ENCODE measurements at places on chromosomes 5 and 9. TPM values are rescaled to one million over a fixed set of nuclear protein-coding genes. Genes with fewer than 3 reads are reported as not detected.

Gene OR1Q1
- total RNA-seq, result not detected

Gene BARX1
- total RNA-seq, result 0.53 TPM

Gene SLU7
- total RNA-seq, result 46.9 TPM

DNA sequence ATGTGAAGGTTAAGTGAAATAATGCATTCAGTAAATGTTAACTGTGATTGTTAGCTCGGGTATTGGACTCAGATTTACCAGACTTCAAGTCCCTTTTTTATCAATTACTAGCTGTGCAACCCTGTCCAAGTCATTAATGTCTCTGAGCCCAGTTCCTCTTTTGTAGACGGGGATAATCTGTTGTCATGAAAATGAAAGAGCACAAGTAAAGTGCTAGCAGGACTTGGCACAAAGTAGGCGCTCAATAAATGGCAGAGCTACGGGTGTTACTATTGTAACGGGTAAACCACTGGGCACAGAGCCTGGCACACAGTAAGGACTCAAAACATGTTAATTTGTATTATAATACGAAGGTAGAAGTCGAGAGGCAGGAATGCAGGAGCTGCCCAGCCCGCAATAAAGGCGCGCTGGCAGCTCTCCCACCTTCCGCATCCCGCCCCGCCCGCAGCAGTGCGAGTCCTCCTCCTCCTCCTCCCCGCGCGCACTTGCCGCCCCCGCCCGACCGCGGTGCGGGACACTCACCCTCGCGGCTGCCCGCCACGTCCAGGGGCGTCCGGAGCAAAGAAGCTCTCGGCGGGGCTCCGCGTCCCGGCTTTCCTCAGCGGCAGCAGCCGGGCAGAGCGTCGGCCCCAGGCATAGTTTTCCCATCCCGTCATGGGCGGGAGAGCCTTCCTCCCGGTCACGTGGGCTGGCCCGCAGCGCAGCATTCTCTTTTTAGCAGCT lies at the start of gene C1QTNF2:
Gene C1QTNF2 (minus strand): TSS at position 637 of the 723 bp plus-strand sequence. CDS start 15,615 bp downstream, outside the sequence.
- H3K4me1 ChIP-seq, result peaks cover 11% of the 10 kb centered on the region
- H3K36me3 ChIP-seq, result no peaks in the 10 kb centered on the region
- DNase-seq, result no peak
- no peak within 1 kb of the TSS for H3K27ac ChIP-seq
- peaks cover 64% of the 10 kb centered on the region for H3K27me3 ChIP-seq

GRCh38 chr5:64505769-64506566 lies at the start of gene RGS7BP:
Gene RGS7BP (plus strand): TSS chr5:64506015. CDS start chr5:64506625, 610 bp downstream.
- H3K4me1 ChIP-seq, result peaks cover 7% of the 10 kb centered on the region
- H3K4me3 ChIP-seq, result no peak within 1 kb of the TSS
- no peaks in the 10 kb centered on the region for H3K36me3 ChIP-seq
- peaks cover 33% of the 10 kb centered on the region for H3K27me3 ChIP-seq
- no peak for DNase-seq
- no peak within 1 kb of the TSS for H3K27ac ChIP-seq

DNA sequence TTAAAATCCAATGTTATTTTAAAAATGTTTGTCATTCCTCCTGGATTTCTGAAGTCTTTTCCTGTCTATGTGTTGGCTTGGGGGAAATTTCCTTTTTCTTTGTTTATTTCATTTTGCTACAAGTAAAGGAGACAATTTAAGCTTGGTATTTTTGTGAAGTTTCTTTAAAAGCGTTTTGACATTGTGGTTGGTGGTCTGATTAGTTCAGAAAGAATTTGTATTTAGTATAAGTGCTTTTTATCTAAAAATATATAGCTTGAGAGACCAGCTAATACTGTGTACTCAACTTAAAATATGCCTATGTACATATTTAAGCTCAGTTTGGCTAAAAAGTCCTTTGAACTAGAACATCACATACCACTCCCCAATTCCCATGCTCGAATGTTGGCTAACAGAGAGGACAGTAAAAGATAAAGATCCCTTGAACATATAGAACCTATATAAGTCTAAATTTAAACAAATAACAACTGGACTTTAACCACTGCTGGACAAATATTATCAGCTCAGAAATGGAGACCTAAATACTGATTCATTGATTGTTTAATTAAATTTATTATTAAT lies 237.6 kb downstream of the TLE4 start:
- H3K4me3 ChIP-seq, result no peak overlapping the region
- H3K36me3 ChIP-seq, result no peaks in the 10 kb centered on the region
- no peak for DNase-seq
- H3K4me1 ChIP-seq, result peaks cover 38% of the 10 kb centered on the region
- H3K27ac ChIP-seq, result no peak overlapping the region

GRCh38 chr5:122751293-122751782 lies 23.5 kb upstream of the SNX2 start:
- H3K27ac ChIP-seq, result no peak overlapping the region
- no peak overlapping the region for H3K4me3 ChIP-seq
- H3K36me3 ChIP-seq, result no peaks in the 10 kb centered on the region
- peaks cover 6% of the 10 kb centered on the region for H3K4me1 ChIP-seq
- peaks cover 3% of the 10 kb centered on the region for H3K27me3 ChIP-seq

DNA sequence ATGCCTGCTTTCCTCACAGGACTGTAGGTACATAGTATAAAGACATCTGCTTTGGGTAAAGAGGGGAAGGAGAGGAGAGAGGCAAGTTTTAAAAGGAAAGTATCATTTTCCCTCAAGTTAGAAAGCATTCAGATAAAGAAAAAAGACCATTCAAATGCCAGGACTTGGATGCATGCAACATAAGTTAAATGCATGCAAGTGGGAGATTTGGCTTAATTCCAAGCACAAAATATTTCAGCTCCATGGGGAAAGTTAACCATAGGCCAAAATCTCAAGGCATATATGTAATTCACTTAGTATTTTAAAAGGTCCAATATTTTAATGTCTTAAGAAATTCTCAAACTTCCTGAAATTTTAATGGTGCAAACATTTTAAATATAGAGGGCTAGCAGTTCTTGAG lies 36.4 kb downstream of the POU5F2 start:
- H3K4me3 ChIP-seq, result no peak overlapping the region
- no peaks in the 10 kb centered on the region for H3K4me1 ChIP-seq
- H3K27me3 ChIP-seq, result no peaks in the 10 kb centered on the region

- peaks cover 17% of the 10 kb centered on the region for H3K4me1 ChIP-seq
- DNase-seq, result no peak
- peaks cover 8% of the 10 kb centered on the region for H3K27me3 ChIP-seq
- H3K4me3 ChIP-seq, result no peak overlapping the region
These were observed 1.5 kb upstream of the TMED7 start for GRCh38 chr5:115627295-115627865.

GRCh38 chr9:134223591-134224122 lies 59.3 kb upstream of the RNU6ATAC start:
- H3K4me3 ChIP-seq, result no peak overlapping the region
- no peaks in the 10 kb centered on the region for H3K27me3 ChIP-seq
- H3K36me3 ChIP-seq, result no peaks in the 10 kb centered on the region
- no peak overlapping the region for H3K27ac ChIP-seq

DNA sequence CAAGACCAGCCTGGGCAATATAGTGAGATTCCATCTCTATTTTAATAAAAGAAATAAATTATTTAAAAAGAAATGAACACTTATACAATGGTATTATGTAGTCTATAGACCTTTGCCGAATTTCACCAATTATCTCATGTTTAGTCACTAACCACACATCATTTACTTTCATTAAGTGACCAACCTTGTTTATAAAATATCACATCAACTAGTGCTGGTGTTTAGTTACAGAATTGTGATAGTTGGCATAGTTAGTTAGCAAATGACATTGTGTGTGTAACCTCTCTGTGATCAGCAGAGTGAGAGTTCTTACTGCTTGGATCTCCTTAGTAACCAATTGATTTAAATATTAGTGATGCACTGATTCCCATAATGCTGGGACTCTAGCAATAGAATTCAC lies 71.8 kb downstream of the PRR16 start:
- H3K27ac ChIP-seq, result no peak overlapping the region
- no peaks in the 10 kb centered on the region for H3K4me1 ChIP-seq
- no peaks in the 10 kb centered on the region for H3K27me3 ChIP-seq
- no peak overlapping the region for H3K4me3 ChIP-seq

DNA sequence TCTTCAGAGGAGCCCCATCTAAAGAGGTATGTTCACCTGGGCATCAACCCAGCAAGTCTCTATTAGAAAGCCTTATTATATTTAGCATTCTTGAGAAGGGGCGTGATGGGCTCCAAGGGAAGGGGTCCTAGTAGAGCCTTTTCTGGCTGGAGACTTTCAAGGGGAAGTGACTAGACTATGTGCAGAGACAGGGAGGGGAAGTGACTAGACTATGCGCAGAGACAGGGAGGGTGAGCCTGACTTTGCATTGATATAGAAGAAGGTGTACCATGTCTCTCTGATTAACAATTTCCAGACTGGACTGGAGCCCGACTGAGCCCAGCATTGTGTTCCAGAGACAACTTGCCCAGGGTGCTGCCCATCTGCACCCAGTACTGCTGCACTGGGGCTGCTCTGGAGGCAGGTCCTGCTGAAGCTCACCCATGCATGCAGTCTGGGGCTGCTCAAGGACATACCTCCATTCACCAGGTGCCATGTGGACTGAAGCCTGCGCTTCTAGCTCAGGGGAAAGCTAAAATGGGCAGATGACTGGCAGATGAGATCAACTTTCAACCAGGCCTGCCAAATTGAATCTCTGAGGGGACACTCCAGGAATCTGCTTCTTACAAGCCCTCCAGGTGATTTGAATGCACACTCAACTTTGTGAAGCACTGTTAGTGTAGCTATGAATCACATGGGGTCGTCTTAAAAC lies 83.0 kb upstream of the GNA14 start:
- H3K27me3 ChIP-seq, result no peaks in the 10 kb centered on the region
- H3K27ac ChIP-seq, result no peak overlapping the region
- H3K4me1 ChIP-seq, result peaks cover 9% of the 10 kb centered on the region
- H3K4me3 ChIP-seq, result no peak overlapping the region
